ENCODE measurements at places on chromosomes 1 and 21.
A peak's percentile ranks its signal among the peaks of the same experiment; 100 is the strongest.

GRCh38 chr1:40710581-40711315 lies 19.2 kb downstream of the NFYC start:
- no peak for DNase-seq

DNA sequence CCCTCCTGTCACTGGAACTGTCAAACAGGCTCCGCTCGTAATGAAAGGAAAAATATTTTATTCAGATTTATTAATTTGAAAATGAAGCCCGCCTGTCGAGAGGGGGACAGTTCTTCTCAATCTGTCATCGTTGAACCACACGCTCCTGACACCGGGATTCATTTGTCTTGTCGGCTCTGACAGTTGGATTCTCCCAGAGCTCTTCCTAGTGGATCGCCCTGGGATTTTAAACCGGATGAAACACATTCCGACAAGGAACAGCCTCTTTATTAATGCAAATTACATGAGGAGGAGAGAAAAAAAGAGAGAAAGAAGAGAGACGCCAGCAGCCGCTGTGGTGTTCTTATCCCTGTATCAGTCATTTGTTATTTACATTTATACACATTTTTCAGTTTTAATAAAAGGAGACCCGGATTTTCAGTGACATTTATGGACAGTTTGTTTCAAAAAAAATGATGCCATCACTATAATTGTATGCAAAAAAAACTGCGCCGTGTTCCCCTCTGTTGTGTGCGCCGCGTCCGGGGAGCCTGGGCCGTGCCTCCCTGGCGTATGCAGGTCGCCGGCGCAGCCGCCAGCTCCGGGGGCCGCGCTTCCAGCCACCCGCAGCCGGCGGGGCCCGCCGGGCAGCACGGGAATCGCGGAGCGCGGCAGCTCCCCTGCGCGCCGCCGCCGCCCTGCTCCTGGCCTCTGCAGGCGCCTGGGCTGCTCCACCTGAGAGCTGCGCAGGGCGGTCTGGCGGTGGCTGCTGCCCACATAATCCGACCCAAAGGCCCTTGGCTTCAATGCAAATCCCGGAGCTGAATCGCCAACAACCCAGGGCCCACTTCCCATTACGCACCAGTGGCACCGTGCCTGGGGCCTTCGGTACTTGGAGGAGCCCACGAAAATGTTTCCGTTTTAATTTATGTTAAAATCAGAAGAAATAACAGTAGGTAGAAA lies 237.9 kb upstream of the PBX1 start:
- no peak for DNase-seq

- no peak for DNase-seq
These were observed 4.4 kb upstream of the IGSF3 start for GRCh38 chr1:116671912-116672311.

GRCh38 chr1:20793236-20793635 lies 6.1 kb upstream of the HP1BP3 start:
- no peak for DNase-seq

GRCh38 chr1:27868932-27869718 lies 3.2 kb upstream of the THEMIS2 start:
- peak; percentile 43 for DNase-seq

GRCh38 chr1:162026881-162027280 lies 3.2 kb upstream of the OLFML2B start:
- DNase-seq, result no peak

DNA sequence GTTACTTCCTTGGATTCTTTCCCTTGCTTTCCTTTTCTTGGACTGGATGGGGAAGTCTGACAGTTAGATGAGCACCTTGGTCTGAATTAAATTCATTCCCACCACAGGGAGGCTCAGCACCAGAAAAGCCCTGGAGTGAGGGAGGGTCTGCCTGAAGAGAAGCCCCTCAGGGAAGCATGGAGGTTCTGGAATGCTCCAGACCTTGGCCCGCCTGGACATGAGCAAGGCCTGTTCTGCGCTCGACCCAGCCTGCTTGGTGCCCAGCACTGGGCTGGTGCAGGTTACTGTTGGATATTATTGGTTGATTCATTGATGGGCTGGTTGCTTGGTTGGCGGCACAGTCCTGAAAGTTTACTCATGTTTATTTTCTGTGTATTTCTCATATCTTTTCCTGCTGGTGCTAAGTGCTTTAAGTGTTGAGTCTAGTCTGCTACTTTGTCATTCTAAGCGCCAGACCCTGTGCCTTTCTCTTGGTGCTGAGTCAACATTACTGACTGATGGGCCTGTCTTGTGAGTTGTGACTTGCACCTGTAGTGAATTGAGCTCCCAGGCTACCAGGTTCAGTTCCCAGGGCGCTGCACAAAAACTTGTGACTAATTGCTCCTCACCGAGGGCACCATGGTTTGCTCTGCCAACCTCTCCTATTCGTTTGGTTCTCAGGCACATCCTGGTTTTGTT lies 538.5 kb downstream of the KIF26B start:
- DNase-seq, result no peak

GRCh38 chr1:152347116-152347728 lies 12.6 kb downstream of the FLG2 start:
- no peak for DNase-seq

Measured in activated CD4-positive, alpha-beta T cell treated with anti-CD3 and anti-CD28 coated beads for 1 hour (primary cell).